ENCODE measurements at places on chromosomes 3 and 15.

DNA sequence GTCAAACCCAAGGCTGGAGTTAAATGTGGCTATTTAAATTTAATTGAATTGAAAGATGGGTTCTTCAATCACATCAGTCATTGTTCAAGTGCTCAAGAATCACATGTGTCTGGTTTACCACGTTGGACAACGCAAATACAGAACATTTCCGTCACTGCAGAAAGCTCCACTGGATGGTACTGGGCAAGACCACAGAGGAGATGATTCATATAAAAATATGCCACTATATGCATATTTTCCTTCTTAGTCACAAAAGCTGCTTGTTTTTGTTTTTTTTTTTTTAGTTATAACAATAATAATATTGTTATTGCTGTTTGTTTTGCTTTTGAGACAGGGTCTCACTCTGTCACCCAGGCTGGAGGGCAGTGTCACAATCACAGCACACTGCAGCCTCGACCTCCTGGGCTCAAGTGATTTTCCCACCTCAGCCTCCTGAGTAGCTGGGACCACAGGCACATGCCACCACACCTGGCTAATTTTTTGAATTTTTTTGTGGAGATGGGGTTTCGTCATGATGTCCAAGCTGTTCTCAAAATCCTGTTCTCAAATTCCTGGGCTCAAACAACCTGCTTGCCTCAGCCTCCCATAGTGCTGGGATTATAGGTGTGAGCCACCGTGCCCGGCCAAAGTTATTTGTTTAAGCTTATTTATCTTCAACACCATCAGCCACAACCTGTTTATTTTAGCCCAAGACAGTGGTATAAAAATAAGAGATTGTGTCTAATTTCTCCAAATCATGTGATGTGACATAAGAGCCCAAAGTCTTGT is 19.4 kb downstream of the RTP3 start:
- DNase-seq = no peak

GRCh38 chr3:193968380-193968974 is 167.5 kb upstream of the HES1 start:
- no peak for DNase-seq

DNA sequence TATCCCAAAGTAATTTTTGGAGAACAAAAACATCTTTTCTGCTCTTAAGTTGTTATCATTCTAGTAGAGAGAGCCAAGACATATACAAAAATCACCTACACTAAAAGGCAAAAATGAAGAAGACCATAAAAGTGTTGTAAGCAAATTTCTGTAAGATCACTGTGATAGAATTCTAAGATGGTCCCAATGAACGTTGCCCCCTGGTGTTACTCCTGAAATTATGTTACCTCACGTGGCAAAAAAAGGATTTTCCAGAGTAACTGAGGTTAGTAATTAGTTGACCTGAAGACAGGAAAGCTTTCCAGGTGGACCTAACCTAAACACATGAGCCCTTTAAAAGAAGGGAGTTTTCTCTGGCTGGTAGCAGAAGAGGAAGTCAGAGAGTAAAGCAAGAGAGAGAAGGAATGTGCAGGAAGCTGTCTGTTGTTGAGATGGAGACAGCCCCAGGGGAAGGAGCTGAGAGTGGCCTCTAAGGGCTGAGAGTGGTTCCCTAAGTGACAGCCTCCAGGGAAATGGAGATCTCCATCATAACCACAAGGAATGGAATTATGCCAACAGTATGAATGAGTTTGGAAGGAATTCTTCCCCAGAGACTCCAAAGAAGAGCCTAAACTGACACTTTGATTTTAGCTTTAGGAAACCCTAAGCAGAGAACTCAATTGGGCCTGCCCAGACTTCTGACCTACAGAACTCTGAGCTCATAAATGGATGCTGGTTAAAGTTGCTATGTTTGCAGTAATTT is 205.9 kb downstream of the CD47 start:
- DNase-seq = peak; percentile 58

GRCh38 chr3:93910097-93910496 is 63.6 kb downstream of the PROS1 start:
- no peak for DNase-seq

DNA sequence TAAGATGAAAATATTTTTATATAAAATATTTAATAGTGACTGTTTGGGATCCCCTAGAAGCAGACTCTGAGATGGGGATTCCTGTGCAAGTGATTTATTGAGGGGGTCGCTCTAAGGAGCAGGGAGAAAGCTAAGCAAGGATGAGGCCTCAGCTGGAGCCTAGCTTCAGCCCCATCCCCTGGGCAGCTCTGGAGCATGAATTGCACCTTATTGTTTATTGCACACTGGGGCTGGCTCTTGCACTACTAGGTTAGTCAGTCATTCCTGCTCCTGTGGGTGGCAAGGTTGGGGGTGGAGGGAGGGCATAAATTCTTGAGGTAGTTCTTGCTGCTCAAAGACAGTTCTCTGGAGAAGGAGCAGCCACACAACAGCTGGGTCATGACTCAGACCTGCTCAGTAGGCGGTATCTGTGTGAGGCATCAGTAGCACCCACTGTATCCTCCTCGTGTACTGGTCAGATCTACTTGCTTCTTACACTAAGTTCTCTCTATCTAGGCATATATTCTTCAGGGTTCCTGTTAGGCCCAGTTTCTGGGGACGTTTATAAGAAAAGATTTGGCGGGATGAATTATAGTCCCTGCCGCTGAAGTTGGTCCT is 27.2 kb upstream of the TNFSF10 start:
- no peak for DNase-seq

DNA sequence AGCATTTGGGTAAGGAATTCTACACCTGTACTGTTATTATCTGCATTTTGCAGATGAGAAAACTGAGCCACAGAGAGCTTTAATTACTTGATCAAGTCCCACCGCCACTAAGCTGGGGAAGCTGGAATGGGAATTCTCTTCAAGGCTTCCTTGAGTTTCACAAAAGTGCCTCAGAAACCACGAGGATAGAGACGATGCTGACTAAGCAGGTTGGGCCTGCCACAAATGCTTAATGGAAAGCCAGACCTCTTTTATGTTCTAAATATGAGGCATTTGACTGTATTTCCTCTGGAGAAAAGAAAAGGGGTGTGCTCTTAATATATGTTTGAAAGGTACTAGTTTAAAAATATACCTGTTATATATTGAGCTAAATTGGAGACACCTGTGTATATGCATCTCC is 34.7 kb downstream of the ADAMTS9 start:
- no peak for DNase-seq

- peak; percentile 6 for DNase-seq
Observed at GRCh38 chr3:135125171-135125801, 330.2 kb downstream of the EPHB1 start.

- no peak for DNase-seq
Observed at GRCh38 chr3:66407611-66408218, 93.1 kb downstream of the LRIG1 start.

DNA sequence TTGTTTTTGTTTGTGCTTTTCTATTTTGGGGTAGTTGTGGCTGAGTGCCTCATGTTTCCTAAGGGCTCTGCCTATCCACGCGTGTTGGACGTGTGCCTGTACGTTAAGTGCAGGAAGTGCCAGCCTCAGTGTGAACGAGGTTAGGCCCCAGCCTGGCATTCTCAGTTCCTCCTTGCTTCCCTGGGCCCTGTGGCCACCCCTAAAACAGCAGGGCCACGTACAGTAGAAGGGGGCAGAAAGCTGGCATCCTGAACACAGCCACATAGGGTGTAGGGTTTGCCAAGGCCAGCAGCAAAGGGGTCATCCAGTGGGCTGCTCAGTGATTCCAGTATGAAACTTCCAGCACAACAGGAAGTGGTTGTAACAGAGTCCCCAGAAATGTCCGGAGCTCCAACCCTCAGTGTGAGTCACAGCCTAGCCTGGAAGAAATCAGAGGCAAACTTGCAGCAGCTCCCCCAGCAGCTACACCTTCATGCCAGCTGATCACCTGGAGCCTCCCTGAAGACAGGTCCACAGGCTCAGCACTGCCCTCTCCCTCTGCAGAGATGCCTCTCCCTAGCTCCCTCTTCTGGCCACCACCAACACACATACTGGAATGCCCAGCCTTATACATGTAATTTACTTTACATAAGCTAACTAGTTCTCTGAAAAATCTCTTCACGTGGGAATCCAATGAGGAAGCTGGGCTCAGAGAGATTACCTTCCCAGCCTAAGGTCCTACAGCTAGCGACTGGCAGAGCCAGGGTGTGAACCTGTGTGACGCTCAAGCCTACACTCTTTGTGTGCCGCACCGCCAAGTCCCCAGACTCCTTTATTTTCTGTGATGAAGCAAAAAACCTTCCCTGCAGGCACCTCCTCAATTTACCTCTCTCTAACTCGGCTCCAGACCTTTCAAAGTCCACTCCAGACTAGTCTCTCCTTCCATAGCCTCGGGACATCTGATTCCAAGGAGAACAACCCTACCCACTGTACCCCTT is 26.6 kb downstream of the ILDR1 start:
- no peak for DNase-seq

DNA sequence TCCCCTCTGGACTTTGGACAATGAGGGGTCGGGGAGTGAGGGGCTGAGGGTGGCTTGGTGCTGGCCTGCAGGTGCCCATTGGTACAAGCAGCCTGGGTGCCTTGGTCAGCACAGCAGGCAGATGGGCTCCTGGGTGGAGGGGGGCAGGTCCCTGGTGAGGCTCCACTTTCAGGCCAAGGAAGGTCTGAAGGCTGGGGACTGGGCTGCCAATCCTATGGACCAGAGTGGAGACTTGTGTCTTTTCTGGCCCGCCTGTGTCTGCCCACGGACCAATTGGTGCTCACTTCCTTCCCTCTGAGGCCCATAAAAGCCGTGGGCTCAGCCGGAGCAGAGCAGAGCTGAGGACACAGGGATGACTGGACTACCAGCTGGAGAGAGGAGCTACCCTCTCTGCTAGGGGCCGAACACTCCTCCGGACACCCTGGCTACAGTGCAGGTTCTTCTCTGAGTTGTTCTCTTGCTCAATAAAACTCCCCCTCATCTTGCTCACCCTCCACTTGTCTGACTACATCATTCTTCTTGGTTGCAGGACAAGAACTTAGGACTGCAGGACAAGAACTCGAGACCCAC is 31.9 kb upstream of the IREB2 start:
- DNase-seq = no peak

GRCh38 chr3:37221407-37221806 is 47.0 kb upstream of the LRRFIP2 start:
- no peak for DNase-seq

GRCh38 chr15:57925650-57926049 is 139.9 kb downstream of the ALDH1A2 start:
- no peak for DNase-seq

DNA sequence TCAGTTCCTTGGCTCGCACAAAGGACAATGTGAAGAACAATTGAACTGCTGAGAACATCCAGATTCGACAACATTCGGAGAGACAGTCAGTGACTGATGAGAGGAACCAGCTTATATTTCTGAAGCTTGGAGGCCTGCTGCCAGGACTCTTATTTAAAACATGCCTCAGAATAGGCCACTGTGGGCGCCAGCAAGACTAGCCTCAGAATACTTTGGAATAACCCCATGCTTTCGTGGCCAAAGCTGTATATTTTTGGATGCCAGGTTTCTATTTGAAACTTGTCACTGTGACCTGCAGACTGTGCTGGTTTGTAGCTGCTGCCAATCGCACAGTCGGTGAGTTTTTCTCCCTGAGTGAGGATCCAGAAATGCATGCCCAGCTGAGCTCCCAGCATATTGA is 129.9 kb upstream of the UBE3A start:
- DNase-seq = no peak

DNA sequence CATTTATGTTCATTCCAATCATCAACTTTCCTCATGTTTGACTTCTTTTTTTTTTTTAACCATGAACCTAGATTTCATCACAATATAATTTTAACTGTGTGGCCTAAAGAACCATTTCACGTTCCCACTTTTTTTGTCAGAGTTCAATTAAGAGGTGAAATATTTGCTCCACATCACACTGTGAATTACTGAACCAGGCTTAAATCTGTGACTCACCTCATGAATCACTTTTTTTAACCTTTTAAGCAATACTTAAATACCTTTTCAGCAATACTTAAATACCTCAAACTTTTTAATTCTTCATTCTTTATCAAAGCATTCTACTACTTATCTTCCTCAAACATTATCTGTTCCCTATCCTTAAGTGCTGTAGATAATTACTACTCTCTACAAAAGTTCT is 137.6 kb downstream of the SI start:
- no peak for DNase-seq

DNA sequence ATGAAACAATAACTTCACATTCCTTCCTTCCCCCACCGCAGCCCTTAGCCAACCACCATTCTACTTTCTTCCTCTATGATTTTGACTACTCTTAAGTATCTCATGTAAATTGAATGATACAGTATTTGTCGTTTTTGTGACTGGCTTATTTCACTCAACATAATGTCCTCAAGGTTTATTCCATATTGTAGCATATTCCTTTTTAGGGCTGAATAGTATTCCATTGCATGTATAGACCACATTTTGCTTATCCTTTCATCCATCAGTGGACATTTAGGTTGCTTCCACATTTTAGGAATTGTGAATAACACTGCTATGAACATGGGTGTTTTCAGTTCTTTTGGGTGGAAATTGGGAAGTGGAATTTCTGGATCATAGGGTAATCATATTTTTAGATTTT is 106.1 kb downstream of the THSD4 start:
- no peak for DNase-seq

DNA sequence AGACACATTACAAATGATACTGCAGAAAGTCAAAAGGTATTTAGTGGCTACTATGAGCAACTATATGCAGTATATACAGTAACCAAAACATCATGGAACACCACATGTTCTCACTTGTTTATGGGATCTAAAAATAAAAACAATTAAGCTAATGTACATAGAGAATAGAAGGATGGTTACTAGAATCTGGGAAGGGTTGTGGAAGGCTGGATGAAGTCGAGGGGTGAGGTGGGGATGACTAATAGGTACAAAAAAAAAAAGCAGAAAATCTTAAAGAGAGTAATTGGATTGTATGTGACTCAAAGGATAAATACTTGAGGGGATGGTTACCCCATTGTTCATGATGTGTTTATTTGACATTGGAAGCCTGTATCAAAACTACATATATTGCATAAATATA is 848.8 kb upstream of the GBE1 start:
- no peak for DNase-seq

DNA sequence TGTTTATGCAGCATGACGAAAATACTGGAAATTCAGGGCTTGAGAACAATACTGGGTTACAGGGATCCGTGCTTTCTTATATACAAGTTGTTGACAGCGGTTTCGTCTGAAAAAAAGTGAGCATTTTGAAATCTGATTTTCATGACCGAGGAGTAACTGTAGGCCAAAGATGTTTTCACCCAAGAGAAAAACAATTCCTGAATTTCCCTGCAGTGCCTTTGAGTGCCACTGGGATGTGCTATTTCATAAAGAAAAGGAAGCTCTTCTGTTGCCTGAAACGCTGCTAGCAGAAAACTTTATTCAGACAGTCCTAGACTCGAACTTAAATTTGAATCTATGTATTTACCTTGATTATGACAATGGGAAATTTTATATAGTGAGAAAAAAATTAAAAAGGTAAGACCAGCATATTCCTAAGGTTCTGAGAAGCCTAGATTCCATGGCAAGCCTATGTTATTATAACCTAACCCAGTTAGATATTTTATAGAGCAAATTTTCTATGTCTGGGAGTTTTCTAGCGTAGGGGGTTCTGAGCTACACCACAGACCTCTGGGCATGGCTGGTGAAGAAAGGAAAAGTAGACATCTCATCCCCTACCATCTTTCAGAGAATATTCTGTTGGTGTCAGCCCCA is 30.2 kb downstream of the KCNAB1 start:
- peak; percentile 67 for DNase-seq

Data from SK-N-MC (cell line).